Activated T-cell treated with anti-CD3 and anti-CD28 coated beads, Interleukin-2, amount 50 U/mL, for 72 hours (primary cell): ENCODE measurements at places on chromosomes 7 and 10. TPM values are rescaled to one million over a fixed set of nuclear protein-coding genes. Genes with fewer than 3 reads are reported as not detected.

DNA sequence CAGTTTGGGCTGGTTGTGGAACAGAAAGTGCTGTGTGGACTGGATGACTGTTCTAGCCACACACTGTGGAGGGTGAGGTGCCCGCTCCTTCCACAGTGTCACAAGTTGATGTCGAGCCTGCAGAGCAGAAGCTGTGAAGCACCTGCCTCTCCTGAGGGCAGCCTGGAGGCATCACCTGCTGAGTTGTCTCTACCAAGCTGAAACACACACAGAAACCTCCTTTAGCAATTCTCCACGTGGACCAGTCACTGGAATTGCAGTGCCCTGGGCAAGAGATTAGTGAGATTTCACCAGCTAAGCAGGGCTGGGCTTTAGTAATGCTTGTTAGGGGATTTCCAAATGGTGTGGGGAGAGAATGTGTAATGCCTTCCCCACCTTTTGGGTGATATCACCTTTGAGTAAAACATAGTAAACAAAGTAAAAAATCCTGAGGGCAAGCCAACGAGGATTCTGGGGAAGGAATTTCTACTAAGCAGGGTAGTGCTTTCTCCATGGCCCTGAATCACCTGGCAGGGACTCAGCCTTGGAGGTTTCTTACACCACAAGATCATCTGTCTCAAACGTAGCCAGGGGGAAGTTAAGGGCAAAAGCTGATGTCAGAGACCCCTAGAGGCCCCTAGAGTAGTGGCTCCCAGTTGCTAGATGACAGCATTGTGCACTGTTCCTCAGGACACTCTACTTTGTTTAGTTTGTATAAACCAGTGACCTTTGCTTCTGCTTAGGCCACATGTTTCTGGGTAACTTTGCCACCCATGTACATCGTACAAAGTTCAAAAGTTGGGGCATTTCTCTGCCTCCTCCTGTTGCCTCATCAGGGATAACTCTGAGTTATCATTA, 233.1 kb upstream of the IGFBP3 start:
- peak; percentile 4 for DNase-seq

Gene PRSS2
- not detected for total RNA-seq

GRCh38 chr7:1915326-1915725, 245.2 kb downstream of the ELFN1 start:
- no peak for DNase-seq

DNA sequence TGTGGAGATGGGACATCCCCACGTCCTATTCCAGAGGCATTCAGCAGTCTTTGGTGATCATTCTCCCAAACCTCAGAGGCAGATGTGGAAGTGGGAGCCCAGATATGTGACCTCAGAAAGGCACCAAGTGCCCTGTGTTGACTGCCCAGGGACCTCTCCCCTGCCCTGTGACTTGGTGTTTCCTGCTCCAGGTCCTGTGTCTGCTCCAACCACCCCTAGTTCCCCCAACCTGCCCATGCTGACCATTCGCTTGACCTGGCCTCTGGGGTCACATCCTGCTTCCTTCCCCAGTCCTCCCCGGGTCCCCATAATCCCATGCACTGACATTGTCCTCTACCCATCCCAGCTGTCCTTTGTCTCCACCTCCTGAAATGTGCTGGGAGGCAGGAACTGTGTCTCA, 7.6 kb downstream of the CYP26A1 start:
- DNase-seq: no peak

Gene UPK3BL2
- total RNA-seq: 24.8 TPM

DNA sequence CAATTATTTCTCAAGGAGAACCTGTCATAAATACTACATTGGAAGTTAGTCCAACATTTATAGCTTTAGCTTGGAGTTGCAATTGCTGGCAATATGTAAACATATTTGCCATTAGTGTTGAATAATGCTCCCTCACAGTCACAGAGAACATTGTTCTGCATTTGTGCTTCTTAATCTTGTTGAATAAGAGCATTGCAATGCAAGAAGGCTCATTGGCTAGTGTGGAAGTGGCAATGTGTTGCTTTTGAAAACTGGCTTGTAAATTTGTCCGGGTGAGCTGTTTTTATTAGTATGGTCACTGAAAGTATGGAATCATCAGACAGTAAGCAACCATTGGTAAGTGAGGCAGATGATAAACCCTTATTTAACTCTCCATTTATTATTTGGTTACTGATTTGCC, 47.7 kb upstream of the MBL2 start:
- DNase-seq: no peak

- no peak for DNase-seq
These were observed 35.1 kb downstream of the RHOBTB1 start for GRCh38 chr10:60908896-60909295.
